AG04450 (cell line): ENCODE measurements at places on chromosomes 7 and 10.

DNA sequence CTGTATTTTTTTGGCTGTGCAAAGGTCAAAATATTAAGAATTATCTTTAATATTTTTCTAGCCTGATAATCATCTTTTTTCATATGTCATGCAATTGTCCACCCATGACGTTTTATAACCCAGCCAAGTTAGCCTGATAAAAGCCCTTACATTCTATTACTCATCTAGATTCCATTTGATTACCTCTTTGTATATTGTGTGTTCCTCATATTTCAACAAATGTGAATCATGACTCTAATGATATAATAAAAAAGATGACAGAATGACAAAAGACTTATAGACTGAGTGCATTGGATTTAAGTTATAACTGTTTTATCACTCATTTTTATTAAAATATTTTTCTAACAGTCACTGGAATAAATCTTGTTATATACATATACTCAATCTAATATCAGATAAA lies 1560.0 kb upstream of the LRRTM3 start:
- DNase-seq: no peak

DNA sequence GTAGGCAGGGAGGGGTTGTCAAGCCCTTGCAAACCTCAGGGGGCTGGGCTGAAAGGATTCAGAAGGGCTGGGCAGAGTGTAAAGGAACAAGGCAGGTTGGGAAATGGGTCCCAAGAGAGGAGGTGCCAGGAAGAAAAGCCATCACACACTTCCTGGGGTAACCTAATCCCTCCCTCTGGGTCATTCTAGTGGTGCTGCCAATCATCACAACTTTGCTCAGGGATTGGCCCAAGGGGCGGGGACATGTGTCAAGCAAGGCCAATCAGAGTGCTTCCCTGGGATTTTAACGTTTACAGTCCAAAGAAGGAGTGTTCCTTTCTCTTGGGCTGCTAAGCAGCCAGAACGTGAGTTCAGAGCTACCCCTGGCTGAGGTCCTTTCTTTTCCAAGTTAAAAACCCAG lies 57.1 kb upstream of the NPTX2 start:
- DNase-seq: no peak

DNA sequence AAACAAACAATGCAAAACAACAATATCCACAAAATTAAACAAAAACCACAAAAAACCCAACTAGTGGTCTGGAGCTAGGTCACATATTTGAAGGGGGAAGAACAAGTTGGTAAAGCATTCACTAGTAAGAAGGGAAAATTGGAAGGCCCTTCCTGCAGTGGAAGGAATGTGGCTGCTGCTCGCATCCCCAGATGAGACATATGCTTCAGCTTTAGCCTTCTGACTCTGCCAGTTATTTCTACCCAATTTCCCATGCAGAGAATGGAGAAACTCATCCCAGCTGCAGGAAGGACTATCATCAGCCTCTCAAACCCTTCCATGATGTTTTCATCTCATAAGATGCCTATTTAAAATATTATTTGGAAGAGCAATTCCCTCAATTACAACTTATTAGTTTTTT lies 176.6 kb downstream of the BMPER start:
- no peak for DNase-seq

GRCh38 chr10:33655165-33655815 lies 320.8 kb upstream of the NRP1 start:
- no peak for DNase-seq

DNA sequence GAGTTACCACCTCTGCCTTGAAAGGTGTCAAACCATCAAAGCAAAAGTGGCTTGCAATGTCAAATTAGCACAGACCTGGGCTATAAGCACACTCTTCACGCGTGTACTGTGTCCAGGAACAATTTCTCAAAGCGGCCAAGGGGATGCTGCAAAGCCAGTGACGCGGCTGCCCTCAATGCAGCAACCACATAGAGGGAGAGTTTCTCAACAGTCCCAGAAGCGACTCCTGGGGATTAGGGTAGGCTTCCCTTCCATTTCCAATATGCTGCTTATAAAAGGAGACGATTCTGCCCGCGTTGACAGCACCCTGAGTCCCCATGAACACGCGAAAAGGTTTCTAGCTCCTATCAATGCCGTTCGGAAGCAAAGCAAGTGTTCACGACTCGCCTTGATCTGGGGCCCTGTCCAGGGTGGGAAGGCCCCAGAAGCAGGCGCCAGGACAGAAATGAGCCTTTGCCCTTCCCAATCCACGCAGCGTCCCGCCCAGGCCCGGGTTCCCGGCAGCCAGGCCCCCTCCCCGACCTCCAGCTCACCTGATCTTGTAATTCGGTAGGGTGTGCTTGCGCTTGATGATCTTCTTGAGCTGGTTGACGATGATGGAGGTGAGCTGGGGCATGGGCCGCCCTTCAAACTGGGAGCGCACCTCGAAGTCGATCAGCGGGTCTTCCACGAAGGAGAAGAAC lies 1.3 kb downstream of the PDZD8 start:
- DNase-seq: no peak

DNA sequence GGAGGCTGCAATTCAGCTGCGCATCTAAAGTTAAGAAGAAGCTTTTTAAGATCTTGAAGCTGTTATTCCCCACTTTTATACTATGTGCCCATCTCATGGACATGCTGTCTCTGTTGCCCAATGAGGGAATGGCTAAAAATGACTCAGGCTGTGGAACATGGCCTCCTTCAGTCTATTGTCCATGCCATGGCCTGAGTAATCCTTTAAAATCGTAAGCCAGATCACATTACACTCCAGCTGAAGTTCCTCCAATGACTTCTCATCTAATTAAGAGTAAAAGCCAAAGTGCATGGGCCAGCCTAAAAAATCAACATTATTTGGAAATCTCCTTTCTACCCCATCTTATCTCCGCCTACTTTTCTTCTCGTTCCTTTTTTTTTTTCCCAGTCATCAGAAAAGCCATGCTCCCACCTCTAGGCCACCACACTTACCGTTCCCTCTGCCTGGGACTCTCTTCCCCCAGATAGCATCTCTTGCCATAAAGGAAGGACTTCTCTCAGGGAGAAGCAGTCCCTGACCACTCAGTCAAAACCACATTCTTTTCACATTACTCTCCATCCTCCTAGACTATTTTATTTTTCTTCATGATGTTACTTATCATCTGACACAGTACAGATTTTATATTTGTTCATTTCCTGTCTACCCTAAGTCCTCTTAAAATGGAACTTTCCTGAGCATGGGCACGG lies 337.4 kb downstream of the PRPF18 start:
- DNase-seq: peak; percentile 86

GRCh38 chr7:98223351-98223897 lies 12.2 kb downstream of the BHLHA15 start:
- DNase-seq: no peak

- DNase-seq: no peak
Observed at GRCh38 chr7:44325201-44325671, at the start of gene CAMK2B. TSS of gene CAMK2B (minus strand) at chr7:44325594. CDS start at chr7:44325421, 173 bp downstream.

- no peak for DNase-seq
Observed at GRCh38 chr7:105055621-105056020, 41.6 kb downstream of the KMT2E start.

DNA sequence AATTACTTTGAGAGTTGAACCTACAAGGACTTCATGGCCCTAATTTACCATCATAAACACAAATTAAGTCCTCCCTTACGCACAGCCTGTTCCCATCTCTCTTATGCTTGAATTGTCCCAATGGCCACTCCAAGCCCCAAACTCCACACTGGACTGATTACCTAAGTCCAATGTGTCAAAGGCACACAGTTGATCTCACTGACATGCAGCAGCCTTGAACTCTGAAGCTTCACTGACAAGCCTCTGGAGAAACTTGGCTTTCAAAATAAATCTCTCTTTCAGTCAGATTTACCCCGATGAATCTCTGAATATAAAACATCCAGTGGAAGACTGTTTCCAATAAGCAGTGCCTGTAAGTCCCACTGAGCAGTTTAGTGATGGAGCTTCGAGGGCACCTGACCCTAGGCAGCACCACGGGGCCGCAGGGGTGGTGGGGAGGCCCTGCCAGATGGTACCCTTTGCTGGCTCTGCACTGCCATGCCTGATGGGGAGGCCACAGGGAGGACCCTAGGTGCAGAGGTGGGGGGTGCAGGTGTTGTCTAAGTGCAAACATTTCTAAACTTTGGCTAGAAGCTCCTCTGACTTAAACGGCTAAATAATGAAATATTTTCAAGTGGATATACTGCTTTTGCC lies 3.3 kb upstream of the MAT1A start:
- no peak for DNase-seq

- DNase-seq: no peak
Observed at GRCh38 chr10:13834581-13835286, 248.0 kb downstream of the PRPF18 start.

GRCh38 chr10:127918572-127918971 lies 11.7 kb downstream of the PTPRE start:
- no peak for DNase-seq

- no peak for DNase-seq
Observed at GRCh38 chr7:117769085-117769484, 104.2 kb downstream of the CTTNBP2 start.

DNA sequence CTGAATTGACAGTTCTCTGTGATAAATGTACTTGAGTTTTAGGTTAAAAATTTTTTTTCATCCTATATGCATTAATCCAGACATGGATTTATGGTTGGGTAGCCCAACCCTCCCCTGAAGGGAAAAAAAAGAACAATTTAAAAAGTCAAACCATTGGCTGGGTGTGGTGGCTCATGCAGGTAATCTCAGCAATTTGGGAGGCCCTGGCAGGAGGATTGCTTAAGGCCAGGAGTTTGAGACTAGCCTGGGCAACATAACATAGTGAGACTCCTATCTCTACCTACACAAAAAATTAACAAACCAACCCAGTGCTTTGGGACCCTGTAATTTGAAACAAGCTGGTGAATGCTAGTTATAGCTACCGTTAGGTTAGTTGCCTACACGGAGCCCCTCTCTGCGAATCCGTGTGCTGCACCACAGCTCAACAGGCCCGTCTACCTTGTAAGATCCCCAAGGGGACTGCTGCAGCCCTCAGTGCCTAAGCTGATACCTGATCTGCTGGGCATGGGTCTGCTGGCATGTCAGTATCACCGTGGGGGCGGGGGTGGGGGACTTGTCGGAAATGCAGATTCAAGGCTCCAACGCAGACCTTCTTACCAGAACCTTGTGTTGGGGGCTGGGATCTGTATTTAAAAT lies 32.8 kb downstream of the TSPAN14 start:
- DNase-seq: no peak

- DNase-seq: no peak
Observed at GRCh38 chr10:17147884-17148489, 18.4 kb upstream of the CUBN start.

GRCh38 chr10:90777621-90778020 lies 80.2 kb downstream of the HTR7 start:
- DNase-seq: no peak

DNA sequence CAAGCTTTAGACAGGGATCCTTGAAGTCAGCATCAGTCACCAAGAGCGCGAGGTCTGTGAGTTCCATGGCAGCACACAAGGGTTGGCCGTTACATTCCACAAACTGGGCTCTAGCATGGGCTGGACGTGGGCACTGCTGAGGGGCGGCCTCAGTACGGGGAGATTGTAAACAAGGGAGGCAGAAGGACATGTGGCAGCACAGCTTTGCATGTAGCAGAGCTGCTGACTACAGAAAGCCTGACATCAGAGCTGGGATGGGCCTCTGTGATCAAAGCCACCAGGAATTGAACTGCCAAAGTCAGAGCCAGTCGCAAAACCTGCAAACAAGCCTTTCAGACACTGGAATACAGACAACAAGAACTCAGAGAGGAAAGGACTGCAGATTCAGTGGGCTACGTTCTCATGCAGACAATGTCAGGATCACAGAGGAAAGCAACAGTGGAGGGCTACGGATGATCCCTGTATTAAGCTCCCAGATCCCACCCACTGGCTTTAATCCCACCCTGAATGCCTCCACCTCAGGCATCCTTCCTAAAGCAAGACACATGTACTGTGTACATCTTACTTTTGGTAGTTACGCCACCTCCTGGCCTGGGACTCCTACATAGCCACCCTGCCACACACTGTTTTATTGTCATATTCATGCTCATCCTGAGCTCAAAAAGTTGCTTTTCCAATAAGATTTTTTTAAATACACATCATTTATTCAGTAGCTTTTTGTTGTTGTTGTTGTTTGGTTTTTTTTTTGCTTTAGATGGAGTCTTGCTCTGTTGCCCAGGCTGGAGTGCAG lies 291.1 kb upstream of the IMMP2L start:
- DNase-seq: no peak

- DNase-seq: no peak
Observed at GRCh38 chr10:11150231-11150731, 132.6 kb downstream of the CELF2 start.

DNA sequence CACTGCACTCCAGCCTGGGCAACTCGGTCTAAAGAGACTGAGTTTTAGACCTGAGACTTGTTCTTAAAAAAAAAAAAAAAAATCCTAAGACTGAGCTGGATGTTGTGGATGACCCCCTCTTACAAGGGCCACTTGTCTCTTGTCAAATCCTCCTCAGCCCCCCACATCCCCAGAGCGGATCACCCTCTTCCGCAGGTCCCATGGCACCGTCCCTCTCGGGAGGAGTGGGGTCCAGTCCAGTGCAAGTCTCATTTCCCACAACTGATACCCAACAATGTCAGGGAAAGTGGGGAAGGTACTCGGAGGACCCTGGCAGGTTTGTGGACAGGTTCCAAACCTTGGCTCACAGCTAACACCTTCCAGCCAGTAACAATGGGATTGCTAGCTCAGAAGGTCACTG lies 100.3 kb downstream of the ELFN1 start:
- DNase-seq: no peak

DNA sequence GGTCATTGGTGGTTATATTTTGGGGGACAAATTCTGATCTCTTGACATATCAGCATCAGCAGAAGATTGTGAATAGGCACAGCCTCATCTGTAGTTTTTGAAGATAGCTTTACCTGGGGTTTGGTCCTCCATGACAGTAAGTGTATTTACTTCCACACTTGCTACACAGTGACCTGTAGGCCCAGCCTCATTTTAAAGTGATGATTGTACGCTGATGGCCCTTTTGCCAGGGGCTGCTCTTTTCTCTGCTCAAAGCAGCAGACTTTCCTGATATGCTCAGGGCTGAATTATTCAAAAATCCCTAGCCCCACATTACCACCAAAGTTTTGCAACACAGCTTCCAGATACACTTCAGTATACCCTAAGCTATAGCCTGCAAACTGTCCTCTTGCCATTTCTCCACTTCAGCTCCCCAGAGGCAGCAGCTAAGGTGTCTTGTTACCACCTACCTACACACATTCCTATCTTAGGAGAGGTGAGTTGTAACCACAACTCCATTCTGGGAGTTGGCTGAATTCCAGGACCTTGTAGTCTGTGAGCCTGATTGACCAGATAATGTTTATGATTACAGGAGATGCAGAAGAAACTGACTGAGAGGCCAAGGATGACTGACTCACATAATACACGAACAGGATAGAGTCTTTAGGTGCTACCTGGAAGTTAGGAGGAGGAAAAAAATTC lies 6.0 kb downstream of the ASB4 start:
- no peak for DNase-seq

- DNase-seq: no peak
Observed at GRCh38 chr7:70356787-70357328, 758.6 kb downstream of the AUTS2 start.

GRCh38 chr7:138610671-138611170 lies 90.4 kb downstream of the SVOPL start:
- no peak for DNase-seq

DNA sequence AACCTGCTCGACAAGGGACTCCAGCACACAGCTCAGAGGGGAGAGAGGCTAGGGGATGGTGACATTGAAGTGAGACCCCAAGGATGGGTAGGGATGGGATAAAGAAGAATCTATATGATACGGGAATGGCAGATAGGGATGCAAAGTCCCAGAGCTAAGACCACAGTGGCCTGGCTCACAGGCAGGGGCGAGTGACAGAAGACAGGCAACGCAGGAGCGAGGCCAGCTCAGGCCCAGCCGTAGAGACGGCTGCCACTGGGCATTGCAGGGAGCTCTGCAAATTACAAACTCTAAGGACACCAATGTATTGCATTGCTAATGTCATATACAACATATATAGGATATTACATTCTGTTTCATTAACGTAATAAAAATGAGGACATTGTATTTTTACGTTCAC lies 131.4 kb downstream of the TCERG1L start:
- no peak for DNase-seq
